Globus pallidus (tissue), 1 donor: ENCODE measurements at places on chromosomes 11 and 22.

DNA sequence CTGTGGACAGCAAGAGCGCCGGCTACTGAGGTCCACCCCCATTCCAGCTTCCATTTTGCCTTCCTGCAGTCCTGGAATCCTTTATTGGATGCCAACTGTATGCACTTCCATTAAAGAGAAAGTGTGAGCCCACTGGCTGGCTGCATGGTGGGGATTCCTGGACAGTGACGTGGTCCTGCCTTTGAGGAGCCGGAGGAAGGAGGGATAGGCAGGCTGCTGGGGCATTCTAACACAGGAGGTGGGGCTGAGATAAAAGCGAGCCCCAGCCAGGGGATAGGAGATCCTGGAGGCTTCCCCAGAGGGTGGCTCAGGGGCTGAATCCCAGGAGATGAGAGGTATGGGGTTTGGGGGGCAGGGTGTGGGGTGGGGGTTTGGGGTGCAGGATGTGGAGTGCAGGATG is 984.7 kb downstream of the BRD1 start:
- DNase-seq, result no peak

- no peak for DNase-seq
Measured at GRCh38 chr11:87258171-87258833, 220.6 kb downstream of the TMEM135 start.

- no peak for DNase-seq
Measured at GRCh38 chr11:95924414-95924760, 480 bp upstream of the MTMR2 start.

- no peak for DNase-seq
Measured at GRCh38 chr11:113504586-113504985, 29.4 kb upstream of the DRD2 start.

GRCh38 chr22:26259510-26259909 is 90.2 kb downstream of the SEZ6L start:
- DNase-seq, result no peak

- no peak for DNase-seq
Measured at GRCh38 chr11:121412711-121413415, 39.3 kb upstream of the SORL1 start.

GRCh38 chr11:71458146-71459070 is 5.4 kb downstream of the NADSYN1 start:
- no peak for DNase-seq

GRCh38 chr11:114193730-114194679 is 102.2 kb upstream of the NNMT start:
- no peak for DNase-seq

GRCh38 chr22:44427611-44428470 is 70.2 kb downstream of the RTL6 start:
- DNase-seq, result no peak

DNA sequence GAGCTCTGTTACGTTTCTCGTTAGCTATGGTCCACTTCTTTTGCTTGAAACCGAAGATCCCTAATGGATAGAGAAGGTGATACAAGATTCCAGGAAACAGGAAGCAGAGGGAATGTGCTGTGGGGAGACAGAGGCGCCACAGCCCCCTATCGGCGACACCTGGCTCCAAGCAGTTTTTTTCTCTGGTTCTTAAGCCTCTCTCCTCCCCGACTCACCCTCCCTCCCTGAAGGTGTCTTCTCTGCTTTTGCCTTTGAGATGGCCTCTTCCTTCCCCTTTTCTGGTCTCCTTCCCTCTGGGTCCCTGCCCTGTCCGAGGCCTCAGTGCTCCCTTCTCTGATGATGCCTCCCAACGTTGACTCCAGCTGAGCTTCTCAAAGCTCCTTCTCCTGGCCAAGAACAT is 14.2 kb upstream of the APOBEC3A start:
- DNase-seq, result no peak

- no peak for DNase-seq
Measured at GRCh38 chr11:16095756-16096155, 260.6 kb downstream of the SOX6 start.

GRCh38 chr11:9973921-9974320 is 310.0 kb downstream of the SWAP70 start:
- no peak for DNase-seq

GRCh38 chr22:37220543-37220981 is 8.3 kb upstream of the SSTR3 start:
- no peak for DNase-seq

DNA sequence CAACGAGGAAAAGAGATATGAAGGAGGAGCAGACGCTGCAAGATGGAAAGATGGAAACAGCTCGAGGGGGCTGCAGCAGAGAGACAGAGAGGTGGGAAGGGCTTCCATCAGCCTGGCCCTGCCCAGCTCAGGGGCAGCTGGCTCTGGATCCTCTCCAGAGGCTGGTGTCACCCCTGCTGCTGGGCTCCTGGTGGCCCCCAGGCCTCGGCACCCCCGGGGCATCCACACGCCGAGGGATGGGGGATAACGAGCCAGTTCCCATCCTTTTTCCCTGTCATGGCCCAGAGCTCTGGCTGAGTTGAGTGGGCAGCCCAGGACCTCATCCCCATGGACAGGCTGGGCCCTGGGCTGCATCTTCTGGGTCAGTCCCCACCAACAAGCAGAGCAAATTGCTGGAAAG is 102.3 kb downstream of the ST3GAL4 start:
- DNase-seq, result no peak

DNA sequence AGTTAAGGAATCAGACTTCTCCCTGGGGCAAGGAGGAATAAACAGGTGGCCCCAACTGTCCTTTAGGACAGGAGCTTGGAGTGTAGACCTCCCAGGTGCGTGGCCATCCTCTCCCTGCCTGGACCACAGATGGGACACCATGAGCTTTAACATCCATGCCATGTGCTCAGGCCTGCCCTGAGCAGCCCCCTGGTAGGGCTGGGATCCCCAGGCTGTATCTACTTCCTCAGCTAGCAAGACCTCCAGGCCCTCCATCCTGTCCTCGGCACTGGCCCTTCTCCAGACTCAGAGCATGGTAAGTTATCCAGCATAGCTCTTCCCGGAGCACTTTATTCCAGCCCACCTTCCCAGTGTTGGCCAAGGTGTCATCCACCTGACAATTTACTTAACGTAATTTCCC is 5.7 kb downstream of the CD6 start:
- no peak for DNase-seq
